WTC11 (cell line): ENCODE measurements at places on chromosomes 7 and 10.
A peak's percentile ranks its signal among the peaks of the same experiment; 100 is the strongest.

DNA sequence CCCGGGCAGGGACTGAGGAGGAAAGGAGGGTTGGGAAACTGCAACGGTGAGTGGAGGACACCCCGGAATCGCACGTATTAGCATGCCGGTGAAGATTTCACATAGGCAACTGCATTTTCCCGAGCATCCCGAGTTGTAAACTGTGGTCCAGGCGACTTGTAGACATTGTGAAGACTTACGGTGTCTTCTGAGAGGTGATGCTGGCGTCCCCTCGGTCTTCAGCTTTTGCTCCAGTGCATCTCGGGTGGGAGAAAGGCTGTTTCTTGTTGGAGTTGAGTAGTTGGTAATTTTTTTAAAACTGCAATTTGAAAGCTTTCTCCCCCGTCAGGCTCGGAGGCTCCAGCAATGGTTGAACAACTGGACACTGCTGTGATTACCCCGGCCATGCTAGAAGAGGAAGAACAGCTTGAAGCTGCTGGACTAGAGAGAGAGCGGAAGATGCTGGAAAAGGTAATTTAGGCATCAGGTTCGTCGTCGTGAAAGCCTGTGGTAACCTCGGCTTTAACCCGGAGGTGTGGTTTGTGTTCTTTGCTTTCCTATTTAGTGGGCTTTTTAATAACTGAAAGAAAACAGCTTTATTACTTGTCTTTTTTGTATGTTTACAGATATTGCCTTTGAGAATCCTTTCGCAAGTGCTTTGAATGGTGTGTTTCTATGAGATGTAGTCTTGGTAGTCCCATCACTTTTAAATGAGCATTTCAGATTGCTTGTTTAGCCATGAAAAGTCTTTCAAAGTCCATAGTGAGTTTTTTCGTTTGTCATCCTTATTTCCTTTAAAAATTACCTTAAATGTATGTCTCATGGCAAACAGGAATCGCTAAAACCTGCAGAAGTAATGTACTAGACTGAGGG lies 687 bp downstream of the HELLS start:
- no peak for DNase-seq

DNA sequence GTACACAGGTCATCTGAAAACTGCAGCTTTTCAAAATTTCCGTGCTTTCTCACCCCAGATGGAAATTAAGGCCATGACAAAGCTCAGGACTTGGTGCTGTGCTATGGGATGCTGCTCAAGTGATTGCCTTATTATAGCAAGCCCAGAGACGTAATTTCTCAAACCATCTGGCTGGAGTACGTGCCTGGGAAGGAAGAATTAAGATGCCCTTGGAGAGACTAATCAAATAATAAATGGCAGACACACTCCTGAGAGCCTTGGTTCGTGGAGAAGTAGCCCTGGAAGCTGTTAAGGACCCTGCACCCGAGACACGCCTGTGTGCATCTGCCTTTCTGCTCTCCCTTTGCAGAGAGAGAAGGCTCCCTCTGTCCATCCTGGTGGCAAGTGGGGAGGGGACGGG lies 38.3 kb upstream of the PRLHR start:
- no peak for DNase-seq

- no peak for DNase-seq
Measured at GRCh38 chr10:127945948-127946711, 39.2 kb downstream of the PTPRE start.

- DNase-seq = no peak
Measured at GRCh38 chr7:82595176-82595575, 151.6 kb upstream of the CACNA2D1 start.

DNA sequence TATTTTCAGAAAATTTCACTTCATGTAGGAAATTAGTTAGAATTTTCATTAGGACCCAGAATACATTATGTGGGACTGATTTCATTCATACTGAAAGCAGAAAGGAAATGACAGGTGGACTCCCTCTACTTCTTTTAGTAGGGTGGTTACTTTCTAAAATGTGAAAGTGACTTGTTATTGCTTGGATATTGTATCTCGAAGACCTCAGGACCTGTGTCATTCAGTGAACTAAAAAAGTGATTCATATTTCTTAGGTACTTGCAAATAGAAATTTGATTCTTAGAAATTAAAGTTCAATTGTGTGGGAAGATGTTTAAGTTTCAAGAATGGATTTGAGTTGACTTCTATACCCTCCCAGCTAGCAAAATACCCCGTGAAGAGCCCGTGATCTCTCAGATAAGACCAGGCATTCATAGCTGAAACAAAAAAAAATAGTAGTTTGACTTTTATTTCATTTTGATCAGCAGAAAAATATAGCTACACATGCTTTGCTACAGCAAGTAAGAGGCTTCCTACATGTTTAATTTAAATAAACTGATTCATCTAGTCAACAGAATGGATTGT lies 1037.1 kb downstream of the GATA3 start:
- no peak for DNase-seq

- DNase-seq = no peak
Measured at GRCh38 chr10:43585981-43586729, 11.7 kb upstream of the ZNF239 start.

DNA sequence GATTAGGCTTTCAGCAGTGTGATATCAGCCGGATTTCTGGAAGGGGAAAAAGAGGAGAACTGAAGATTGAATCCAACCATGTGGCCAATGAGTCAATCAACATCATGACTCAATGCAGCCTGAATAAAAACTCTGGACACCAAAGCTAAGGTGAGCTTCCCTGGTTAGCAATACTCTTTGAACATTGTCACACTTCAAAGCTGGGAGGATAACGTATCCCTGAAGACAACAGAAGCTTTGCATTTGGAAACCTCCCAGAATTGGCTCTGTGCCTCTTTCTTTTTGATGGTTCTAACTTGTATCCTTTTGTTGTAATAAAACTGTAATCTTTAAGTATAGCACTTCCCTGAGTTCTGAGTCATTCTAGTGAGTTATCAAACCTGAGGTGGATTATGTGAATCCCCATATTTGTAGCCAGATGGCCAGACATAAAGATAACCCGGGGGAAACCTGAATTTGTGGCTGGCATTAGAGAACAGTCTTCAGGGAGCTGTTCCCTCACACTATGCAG lies 284.4 kb downstream of the IPMK start:
- DNase-seq = no peak

- no peak for DNase-seq
Measured at GRCh38 chr7:96671854-96672253, 37.8 kb downstream of the SEM1 start.

GRCh38 chr10:48456808-48457761 lies 147.8 kb downstream of the ARHGAP22 start:
- DNase-seq = no peak

GRCh38 chr7:156220701-156221100 lies 408.4 kb upstream of the SHH start:
- DNase-seq = no peak

DNA sequence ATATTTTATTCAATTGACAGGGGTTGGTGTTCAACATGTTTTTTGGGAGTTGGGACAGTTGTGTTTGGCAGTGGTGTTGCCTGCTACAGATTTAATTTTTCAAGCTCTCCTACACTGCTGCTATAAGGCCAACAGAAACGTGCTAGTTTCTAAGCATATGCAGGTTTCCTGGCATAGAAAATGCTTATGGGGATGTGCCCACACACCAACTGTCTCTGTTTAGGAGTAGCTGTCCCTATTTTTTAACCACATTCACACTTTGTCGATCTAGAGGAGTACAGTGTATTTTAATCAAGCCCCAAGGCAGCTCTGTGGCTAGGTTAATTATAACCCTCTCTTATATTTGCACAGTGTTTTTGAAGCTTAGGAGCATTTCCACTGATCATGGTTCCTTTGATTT lies 28.6 kb downstream of the TMEM178B start:
- DNase-seq = no peak

- no peak for DNase-seq
Measured at GRCh38 chr7:79091011-79091410, 362.5 kb downstream of the MAGI2 start.

- DNase-seq = no peak
Measured at GRCh38 chr7:77710861-77711260, 14.6 kb downstream of the RSBN1L start.

DNA sequence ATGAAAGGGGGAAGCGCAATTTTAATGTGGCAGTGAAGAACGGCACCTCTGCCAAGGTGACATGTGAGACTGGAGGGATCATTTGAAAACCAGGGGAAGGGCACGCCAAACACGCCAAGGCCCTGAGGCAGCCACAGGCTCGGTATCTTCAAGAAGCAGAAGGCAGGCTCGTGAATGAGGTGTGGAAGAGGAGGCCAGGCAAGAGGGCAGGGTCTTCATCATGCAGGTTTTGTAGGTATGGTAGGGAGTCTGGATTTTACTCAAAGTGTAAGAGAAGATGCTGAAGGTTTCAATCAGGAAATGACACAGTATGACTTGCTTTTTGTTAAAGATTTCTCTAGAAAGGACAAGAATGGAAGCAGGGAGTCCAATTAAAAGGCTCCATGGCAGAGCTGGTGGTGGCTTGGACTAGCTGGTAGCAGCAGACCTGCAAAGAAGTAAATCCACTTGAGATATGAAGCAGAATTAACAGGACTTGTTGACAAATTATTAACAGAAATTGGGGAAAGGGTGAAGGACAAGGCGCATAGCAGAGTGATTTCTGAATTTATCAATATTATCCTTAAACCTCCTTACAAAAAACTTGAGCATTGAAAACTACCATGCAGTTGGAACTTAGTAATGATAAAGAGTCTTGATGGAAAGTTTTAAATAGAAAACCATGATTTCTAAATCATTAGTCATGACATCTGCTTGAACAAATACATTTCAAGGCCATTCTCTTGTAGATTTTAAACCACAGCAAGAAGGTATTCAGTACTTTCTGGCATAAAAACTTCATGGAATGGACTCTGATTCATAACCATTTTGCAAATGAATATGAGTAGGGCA lies 70.4 kb downstream of the COA1 start:
- no peak for DNase-seq

- DNase-seq = no peak
Measured at GRCh38 chr7:80997841-80998240, 79.0 kb upstream of the SEMA3C start.

GRCh38 chr7:148914208-148914777 lies 30.2 kb upstream of the EZH2 start:
- DNase-seq = no peak

DNA sequence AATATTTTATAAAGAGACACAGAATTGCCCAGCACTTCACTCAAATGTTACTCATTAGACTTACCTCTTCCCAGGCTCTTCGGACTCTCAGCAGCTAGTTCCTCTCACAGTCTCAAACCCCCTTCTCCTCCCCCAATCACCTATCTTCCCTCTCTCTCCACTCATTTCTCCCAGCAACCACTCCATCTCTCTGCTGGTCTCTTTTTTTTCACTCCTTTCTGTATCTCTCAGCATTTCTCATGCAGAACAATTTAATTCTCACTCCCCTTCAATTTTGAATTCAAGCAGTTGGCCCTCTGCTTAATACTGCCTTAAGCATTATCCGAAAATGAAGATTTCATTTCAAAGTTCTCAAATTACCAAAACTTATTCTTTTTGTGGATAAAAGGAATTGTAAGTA lies 34.4 kb upstream of the CAV2 start:
- DNase-seq = no peak

- DNase-seq = no peak
Measured at GRCh38 chr7:151757274-151757673, 119.6 kb downstream of the PRKAG2 start.

DNA sequence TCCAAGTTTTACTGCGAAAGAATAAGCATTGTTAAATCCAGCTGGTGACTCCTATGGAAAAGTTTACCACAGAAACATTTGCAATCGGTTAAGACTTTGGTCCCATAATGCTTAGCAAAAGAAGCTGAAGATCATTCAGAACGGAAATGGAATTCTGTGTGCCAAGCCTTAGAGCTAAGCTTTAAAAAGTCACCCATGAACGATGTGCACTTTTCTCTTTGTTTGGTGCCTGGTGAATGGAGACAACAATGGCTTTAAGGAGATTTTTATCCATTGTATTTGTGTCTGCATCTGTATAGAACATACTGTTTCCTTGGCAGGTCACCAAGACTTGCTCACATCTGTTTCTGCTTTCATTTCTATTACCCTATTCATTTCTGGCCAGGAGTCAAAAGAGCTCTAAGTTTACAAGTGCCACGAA lies 26.3 kb upstream of the COL1A2 start:
- no peak for DNase-seq

DNA sequence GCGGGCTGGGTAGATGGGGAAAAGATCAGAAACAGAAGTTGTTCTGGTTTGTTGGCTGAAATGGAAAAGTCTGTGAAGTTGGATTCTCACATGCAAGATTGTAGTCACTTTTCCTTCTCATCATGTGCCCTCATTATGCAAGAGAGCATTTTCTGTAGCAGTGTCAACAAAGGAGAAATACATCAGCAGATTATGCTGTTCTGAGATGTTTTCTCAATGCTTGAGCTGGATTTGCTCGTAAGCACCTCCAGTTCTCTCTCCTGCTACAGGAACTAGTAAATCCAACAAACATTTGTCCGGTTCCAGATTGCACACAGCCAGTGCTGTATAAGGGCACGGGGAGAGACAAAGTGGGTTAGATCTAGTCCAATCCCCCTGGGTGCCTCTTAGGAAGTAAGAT lies 90.0 kb downstream of the GATA3 start:
- DNase-seq = no peak

GRCh38 chr10:61860964-61861758 lies 40.3 kb upstream of the ARID5B start:
- no peak for DNase-seq

DNA sequence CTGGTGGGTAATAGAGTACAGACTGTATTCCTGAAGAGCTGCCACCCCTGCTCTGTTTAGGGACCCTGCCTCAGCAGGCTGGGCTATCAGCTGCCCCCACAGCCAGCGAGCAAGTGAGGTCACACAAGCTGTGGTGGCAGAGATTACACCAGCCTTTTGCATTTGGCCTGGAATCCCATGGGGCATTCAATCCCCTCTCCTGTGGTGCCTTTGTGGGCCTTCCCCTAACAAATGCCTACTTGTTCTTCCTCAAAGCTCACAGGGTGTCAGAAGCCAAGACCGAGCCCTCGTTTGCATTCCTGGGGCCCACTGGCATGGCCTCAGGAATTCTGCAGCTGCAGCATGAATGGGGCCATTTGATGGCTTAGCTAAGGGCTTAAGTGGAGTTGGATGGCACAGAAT lies 212.7 kb upstream of the PHYHIPL start:
- peak; percentile 71 for DNase-seq

DNA sequence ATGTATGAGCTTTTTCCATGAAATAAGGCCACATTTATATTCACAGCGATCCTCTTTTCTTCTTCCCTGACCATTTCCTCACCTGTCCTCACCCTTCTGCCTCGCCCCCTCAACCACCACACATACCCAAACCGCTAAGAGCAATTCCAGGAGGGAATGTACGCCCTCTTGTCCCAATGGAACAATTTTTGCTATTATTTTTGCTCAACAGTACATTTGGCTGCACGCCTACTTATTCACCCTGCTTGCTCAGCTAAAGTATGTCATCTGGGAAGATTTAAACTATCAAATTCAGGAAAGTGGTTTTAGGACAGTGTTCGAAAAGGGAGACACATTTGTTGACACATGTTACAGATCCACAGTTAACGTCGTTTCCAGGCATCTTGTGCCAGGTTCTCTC lies 252.7 kb downstream of the NEBL start:
- no peak for DNase-seq

DNA sequence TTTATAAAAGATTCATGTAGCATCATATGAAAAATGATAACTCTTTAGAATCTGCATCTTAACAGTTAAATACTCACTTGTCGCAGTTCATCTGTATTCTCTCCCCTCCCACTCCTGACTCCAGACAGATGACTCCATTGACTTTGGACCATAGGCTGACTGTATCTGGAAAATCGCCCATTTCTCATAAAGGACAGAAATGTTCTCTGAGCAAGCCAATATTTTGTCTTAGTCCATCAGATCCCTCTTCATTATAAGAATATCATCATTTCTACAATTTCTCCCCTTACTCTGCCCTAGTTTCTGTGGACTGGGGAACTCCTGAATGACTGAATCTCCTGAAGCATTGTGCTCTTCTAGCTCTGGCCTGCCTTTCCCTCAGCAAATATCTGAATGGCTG lies 125.4 kb downstream of the SEMA3D start:
- no peak for DNase-seq
